Gastroesophageal sphincter (tissue), 4 donors: ENCODE measurements at places on chromosomes 3 and 15.

DNA sequence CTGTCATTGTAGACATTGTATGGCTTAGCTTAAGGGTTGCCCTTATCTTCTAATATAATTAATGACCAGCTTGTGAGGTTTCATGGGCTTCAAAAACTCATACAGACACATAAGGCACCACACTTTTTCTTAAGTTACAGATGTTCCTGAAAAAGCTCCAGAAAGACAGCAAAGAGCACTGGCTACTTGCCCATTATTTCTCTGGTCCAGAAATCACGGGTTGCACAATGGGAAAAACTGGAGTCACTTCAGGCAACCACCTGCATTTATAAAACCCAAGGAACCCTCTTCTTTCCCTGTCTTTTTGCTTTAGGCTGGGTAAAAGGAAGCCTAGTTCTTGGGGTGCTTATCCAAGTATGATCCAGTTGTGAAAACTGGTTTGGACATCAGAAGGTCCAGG is 2.3 kb upstream of the COL6A6 start:
- ATAC-seq, result no peak

DNA sequence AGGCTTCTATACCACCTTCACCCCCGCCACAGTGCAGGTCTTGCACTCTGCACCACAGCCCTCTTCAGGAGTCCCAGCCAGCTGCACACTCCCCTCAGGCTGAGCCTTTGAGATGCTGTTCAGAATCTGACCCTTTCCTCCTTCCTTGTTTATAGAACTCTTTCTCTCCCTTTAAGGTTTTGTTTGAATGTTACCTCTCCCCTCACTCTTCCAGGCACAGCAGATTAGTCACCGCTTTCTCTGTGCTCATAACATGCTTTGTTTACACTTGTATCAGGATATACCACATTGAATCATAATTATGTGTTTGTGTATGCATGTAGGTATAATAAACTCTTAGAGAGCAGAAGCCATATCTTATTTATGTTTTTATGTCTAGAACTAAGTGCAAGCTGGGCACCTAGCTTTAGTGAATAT is 168.4 kb upstream of the BCL6 start:
- no peak for ATAC-seq

- no peak for ATAC-seq
Observed at GRCh38 chr3:132218817-132219755, 98.1 kb upstream of the ACP3 start.

GRCh38 chr3:181698263-181698954 is 13.3 kb upstream of the SOX2 start:
- no peak for ATAC-seq

DNA sequence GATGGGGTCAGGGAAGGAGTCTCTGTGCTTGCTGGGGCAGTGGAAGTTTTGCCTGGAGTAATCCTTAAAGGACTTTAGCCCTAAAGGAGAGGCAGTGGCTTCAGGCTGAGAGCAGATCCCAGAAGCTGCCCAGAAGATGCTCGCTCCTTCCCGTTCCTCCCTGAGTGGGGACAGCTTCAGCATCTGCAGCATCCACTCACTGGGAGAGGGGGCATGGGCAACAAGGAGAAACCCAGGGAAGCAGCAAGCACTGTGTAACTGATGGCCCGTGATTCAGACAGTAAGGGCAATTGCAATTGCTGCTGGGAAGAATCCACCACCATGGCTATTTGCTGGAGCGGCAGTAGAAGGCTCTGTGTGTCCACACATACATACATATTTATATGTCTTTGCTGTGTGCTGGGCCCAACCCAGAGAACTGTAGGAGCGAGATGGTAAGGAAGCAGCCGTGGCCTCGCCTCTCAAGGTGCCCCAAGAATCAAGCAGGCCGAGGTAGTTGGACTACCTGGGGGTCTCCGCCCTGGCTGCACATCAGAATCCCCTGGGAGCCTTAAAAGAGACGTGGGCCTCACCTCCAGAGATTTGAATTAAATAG is 5.8 kb upstream of the PAQR5 start:
- no peak for ATAC-seq

DNA sequence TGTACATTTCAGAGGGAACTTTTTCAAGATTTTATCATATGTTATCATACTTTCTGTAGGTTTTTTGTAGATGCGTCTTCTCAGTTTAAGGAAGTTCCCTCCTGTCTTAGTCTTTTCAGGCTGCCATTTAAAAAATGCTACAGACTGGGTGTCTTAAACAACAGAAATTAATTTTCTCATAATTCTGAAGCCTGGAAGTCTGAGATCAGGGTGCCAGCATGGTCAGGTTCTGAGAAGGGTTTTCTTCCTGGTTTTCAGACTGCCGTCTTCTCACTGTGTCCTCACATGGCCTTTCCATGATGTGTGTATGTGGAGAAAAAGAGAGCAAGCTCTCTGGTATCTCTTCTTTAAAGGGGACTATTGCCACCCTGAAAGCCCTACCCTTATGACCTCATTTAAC is 189.9 kb upstream of the SOX2 start:
- no peak for ATAC-seq

- no peak for ATAC-seq
Observed at GRCh38 chr15:33113666-33114373, 80.7 kb downstream of the FMN1 start.

- ATAC-seq, result no peak
Observed at GRCh38 chr3:27960133-27960532, 238.0 kb upstream of the EOMES start.

- no peak for ATAC-seq
Observed at GRCh38 chr3:181725830-181726229, 14.1 kb downstream of the SOX2 start.

GRCh38 chr15:58535894-58536293 is 104.1 kb downstream of the LIPC start:
- no peak for ATAC-seq

GRCh38 chr15:54354341-54354740 is 376.1 kb downstream of the UNC13C start:
- no peak for ATAC-seq

DNA sequence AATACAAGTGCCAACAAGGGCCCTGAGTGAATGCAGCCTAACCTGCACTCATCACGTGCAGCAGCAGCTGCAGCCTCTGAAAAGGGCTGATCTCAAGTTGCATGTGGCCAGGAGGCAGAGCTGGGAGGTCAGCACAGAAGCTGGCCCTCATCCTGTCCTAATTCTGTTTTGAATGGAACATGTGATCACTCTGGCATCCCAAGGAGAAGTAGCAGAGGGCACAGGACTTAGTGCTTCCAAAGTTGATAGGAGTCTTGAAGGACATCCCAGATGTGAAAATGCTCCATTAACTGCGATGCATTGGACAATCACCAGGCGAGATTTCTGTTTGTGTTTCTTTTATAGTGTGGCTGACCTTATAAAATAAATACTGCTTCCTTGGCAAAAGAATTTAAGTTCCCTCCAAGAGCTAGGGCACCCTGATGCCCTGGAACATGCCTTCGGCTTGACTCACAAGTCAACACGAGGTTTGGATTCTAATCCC is 31.6 kb upstream of the STAG1 start:
- ATAC-seq, result no peak

GRCh38 chr3:179449636-179450035 is 1.6 kb downstream of the GNB4 start:
- no peak for ATAC-seq

DNA sequence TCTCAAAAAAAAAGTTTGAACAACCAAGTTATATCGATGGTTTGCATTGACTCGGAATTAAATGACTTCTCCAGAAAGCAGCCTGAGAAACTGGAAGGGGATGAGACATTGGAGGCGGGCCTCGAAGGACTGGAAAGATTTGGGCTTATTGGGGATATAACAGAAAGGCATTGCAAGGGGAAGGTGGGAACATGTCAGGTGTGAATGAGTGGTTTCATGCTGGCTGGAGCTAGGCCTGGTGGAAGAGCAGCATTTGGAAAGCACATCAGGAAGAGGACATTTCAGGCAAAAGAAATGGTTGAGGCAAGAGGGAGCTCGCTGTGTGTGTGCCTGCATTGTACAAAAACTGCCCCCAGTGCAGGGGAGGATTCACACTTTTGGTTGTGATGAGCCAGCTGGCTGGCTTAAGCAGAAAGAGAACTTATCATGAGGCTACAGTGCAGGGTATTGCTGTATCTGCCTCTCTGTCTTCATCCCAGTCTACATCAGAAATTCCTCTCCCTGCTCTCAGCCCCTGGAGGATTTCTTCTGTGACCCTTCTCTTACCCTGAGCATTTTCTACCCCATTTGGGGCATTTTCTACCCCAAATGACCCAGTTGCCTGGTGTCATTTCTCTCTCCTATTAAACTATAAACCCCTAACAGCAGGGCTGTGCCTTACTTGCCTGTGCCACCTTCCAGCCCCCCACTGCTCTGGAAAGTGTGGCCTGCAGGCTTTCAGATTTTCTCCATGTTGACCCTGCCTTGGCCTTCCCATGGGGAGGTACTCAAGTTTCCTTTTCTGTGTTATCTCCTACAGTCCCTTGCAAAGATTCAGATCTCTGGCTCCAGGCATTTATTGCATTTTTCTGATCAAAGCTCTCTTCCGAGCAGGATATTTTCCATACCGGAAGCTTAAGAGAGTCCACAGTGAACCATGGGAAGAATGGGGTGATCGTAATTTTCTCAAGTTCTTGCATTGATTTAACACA is 64.4 kb upstream of the FLNB start:
- ATAC-seq, result no peak

- no peak for ATAC-seq
Observed at GRCh38 chr3:144314946-144315345, 343.3 kb downstream of the DIPK2A start.

- ATAC-seq, result no peak
Observed at GRCh38 chr15:31373970-31374369, 47.3 kb downstream of the KLF13 start.

- ATAC-seq, result no peak
Observed at GRCh38 chr15:78880242-78880533, 7.5 kb downstream of the MORF4L1 start.

DNA sequence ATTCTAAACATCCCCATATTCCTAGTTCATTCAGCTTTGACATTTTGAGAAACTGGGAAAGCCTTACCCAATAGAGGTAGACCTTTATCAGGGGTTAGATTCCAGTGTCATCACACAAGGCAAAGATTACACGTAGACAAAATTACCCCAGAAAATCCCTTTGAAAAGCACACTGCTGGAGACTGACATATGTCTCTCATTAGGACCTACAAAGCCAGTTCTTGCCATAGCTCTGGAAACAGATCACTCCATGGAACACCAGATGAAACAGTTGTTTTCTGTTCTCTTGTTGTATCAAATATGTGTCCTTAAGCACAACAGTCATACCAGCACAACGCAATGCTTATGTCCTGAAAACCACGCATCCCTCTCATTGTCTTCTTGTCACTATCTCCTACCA is 44.7 kb downstream of the RARB start:
- ATAC-seq, result no peak

DNA sequence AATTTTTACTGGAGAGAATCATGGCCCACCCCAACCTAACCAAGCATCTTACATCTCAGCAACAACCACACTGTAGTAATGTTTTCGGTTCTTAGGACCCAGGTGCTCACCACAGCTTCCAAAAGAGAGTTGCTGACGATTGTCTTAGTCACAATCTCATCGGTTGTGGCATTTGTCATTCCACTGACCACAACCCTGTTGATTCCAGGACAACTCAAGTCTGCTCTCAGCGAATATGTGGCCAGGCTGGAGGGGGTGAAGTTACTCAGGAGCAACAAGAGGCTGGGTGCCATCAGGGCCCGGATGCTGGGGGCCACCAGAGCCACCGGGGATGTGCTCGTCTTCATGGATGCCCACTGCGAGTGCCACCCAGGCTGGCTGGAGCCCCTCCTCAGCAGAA is 25.9 kb downstream of the GALNT15 start:
- no peak for ATAC-seq
